ENCODE measurements at places on chromosomes 1 and 21.

DNA sequence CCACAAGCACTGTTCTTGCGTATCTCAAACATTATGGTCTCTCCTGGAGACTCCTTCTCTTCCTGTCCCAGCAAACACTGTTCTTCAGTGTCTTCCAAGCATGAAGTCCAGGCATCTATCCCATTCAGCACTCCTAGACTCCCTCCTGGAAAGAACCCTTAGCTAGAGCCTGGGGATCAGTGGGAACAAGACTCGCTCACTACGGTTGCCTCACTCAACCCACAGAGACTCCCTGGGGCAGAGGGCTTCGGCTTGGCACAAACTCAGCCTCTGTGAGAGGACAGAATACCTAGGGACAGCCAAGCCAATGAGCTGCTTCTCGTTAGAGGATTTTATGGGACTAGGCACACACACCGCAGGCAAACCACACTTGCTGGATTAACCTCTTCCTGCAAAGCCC, 86.5 kb upstream of the IPO9 start:
- no peak for DNase-seq

DNA sequence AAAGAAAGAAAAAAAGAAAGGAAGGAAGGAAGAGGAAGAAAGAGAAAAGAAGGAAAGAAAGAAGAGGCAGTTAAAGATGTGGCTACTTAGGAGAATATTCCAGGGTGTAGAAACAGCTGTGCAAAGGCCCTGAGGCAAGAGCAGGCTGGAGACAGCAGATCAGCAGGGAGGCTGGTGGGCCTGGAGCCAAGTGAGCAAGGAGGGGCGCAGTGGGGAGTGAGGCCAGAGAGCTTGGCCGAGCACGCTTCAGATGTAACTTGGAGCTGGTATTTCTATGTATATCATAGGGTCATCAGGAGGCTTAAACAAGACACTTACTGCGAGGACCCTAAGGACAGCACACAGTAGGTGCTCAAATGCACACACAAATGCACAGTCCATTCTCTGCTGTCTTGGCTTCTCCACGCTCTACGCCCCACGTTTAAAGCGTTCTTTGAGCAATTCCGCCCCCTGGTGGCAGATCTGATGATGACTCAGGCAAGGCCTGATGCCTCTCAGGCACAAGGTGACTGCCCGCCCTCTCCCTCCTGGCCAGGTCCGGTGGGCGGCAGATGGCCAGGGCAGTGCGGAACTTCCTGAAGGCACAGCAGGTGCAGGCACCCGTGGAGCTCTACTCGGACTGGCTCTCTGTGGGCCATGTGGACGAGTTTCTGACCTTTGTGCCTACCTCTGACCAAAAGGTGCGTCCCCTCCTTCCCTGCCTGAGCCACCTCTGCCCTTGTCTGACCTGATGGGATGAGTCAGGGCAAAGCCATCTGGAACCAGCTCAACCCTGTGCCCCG, 11.9 kb upstream of the PADI3 start:
- DNase-seq: peak; percentile 71

- no peak for DNase-seq
Measured at GRCh38 chr1:170049176-170049800, 25.2 kb downstream of the KIFAP3 start.

- no peak for DNase-seq
Measured at GRCh38 chr1:2606396-2606880, 19.9 kb downstream of the PRXL2B start.

GRCh38 chr1:39648496-39648895, 9.1 kb upstream of the HEYL start:
- DNase-seq: no peak

GRCh38 chr1:154478013-154478412, 24.0 kb upstream of the TDRD10 start:
- no peak for DNase-seq

GRCh38 chr1:27572679-27573426, 31.1 kb downstream of the AHDC1 start:
- no peak for DNase-seq

DNA sequence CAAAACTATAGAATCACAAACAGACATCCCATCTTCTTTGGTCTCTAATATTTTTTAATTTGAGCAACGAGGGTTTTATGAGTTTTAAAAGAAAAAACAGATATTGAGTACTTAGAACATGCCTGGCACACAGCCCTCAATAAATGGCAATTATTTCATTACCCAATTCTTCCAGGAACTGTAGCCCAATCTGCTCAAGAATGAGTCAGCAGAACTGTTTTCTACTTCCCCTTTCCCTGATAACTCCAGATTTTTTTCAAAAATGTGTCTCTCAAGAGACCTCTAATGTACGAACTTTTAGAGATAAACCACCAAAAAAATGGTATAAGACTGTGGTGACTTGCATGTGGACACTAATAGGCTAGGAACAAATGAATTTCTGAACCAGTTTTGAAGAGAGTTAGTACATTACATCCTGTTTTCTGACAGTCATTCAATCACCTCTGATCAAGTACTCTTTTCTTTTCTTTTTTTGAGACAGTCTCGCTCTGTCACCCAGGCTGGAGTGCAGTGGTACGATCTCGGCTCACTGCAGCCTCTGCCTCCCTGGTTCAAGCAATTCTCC, 11.5 kb downstream of the ABL2 start:
- DNase-seq: peak; percentile 41

- no peak for DNase-seq
Measured at GRCh38 chr1:247156787-247157232, 15.0 kb downstream of the ZNF124 start.

DNA sequence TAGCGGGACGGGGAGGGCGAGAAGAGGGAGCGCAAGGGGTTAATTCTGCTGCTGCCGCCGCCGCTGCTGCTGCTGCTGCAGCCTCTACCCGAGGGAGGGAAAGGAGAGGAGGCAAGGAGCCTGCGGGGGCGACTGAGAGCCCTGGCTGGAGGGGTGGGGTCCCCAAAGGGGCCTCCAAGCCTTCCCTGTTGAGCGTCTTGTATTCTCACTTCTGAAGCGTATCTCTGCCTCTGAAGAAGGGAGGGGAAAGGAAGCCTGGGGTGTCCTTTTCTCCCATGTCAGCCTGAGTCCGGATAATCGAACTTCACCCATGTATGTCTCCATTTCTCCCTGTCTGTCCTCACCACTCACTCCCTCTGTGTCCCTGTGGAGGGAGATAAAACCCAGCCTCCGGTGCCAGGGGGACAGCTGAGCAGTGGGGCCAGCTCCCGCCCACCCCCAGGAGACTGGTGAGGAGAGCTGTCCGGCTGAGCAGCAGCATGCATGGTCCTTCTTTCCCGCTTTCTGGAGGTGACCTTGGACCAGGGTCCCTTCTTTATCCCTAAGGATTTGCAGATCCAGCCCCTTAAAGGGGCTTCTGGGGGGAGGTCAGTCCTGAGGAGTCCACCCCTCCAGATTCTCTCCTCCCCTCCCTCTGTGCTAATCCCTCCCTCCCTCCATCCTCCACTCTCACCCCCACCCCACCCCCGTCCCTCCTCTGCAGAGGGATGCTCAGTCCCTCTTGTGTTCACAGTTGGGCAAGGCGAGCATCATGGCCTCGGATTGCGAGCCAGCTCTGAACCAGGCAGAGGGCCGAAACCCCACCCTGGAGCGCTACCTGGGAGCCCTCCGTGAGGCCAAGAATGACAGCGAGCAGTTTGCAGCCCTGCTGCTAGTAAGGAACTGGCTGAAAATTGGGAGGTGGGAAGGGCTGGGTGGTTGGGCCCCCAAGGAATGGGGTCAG, 1.0 kb downstream of the NCDN start:
- no peak for DNase-seq

GRCh38 chr1:65423884-65424572, 3.6 kb downstream of the LEPR start:
- DNase-seq: peak; percentile 91

DNA sequence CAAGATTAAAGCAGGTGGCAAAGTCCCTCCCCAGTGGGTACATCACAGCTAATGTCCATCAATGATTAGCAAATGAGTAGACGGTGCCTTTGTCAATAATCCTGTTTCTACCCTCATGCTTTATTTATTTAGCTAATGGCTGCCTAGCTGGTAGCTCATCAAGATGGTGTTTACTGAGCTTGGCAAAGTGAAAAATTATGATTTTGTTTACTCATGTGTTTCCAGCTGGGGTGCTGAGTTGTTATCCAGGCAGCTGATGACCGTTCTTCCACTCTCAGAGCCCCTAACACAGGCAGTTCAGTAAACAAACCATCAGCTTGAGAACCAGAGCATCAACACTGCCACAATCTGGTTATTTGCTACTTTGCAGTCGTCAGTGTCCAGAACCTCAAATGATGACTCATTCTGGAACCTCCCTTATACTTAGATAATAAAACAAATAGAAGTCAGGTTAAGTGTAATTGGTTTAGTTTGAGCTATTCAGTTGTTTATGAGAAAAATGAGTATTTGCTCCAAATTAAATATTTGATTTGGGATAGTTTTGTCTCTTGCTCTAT, 163.9 kb downstream of the ST6GALNAC5 start:
- DNase-seq: peak; percentile 84

- no peak for DNase-seq
Measured at GRCh38 chr1:246933893-246934292, 2.1 kb upstream of the AHCTF1 start.

GRCh38 chr1:32303997-32304622, 12.2 kb downstream of the HDAC1 start:
- DNase-seq: no peak

GRCh38 chr1:8816831-8817411, 519 bp downstream of the RERE start:
- peak; percentile 34 for DNase-seq

DNA sequence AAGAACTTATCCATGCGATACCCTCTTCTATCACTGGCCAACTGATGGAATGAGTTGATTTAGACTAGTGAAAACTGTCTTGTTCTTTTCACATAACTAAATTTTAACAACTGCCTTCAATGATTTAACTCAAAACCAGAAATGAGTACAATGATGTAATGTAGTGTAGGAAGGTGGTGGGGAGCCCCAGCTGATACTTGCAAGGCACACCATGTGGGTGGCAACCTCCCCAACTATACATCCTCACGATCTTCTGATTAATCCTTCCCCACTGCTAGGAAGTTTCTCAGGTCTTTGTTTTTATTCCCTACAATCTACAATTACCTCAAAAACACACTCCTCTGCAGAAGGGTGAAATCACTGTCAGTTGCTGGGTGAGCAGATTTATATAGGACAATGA, 100.7 kb downstream of the KCTD3 start:
- no peak for DNase-seq

GRCh38 chr1:115237507-115237906, 100.5 kb downstream of the NGF start:
- peak; percentile 42 for DNase-seq

- DNase-seq: peak; percentile 24
Measured at GRCh38 chr1:206467915-206468314, 2.4 kb upstream of the IKBKE start.

DNA sequence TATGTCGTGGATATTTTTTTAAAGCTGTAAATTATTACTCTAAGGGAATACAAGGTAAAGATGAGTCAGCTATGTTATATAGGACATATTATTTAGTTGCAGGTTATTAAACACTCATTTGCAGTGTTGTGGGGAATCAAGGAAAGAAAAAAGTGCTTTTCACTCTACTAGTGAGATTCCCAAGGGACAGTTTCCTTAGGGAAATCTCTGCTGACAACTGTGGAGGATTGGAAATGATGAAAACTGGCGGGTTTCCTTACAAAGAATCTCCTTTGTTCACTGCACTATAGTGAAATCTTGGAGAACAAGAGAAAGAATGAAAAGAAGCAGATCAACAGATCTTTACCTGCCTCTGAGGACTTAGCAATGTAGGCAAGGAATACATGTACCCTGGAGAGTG, 24.5 kb upstream of the TRIM45 start:
- no peak for DNase-seq

GRCh38 chr1:185654199-185654951, 79.8 kb upstream of the HMCN1 start:
- no peak for DNase-seq

DNA sequence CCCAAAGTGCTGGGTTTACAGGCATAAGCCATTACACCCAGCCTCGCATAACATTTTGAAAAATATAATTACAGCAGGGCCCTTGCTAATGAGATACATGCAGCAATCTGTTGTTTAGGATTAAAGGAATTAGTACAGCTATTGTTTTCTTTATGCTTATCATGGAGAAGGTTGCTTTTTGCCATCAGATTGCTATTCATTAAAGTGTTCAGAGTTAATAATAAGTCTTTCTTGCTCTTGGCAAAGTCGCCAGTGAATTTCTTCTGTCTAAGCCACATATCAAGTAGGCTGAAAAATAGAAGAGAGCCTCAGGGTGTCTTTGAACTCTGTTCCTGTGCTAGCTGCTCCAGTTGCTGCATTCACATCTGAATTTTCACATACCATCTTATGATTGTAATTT, 144.1 kb downstream of the POU2F1 start:
- DNase-seq: no peak

DNA sequence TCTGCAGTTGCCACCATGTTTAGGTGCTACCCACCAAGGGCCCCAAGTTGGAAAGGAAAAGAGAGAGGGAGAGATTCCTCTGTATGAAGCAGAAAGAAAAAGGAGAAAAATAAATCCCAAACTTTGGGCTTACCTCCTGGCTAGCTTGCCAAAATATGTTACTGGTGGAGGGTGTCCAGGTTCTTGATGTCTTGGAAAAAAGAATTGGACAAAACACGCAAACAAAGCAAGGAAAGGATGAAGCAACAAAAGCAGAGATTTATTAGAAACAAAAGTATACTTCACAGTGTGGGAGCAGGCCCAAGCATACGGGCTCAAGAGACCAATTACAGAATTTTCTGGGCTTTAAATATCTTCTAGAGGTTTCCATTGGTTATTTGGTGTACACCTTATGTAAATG, 204.5 kb upstream of the LRRC7 start:
- no peak for DNase-seq

DNA sequence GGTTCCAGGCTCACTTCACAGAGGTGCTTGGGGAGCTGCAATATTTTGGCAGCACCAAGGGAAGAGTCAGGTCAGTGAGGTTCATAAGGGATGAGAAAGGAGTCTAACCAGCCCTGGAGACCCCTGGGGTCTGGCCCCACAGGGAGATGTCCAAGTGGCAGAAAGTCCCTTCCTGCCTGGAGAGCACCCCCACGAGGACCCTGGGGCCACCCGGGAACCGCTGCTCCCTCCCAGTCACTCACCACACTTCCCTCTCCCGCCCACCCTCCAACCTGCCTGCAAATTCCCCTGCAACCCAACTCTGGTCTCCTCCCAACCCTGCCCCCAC, 6.5 kb upstream of the ITGB2 start:
- no peak for DNase-seq

DNA sequence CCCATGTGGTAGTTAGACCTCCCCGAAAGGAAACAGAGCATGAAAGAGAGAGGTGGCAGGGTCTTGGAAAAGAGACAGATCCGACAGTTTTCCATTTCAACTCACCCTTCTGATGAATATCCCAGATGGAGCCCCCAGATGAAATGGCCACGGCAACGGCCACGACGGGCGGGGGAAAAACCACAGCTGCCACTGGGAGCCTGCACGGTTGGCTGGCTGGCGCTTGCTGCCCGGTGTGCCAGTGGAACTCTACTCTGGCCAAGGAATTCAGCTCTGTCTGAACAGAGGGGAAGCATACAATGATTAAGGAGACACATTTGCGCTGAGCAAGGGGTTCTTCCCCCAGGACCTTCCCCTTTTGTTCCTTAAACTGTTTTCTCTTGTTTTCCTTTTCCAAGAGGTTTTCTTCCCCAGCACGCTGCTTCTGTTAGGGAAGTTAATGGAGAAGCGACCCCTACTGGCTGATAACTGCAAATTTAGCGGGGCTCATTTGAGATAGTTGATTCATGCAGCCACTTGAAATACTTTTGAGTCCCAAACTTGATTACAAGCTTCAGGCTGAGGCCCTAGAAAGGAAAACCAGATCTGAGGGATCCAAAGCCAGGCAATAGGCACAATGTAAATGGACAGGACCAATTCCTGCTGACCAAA, 1122.5 kb downstream of the NCAM2 start:
- no peak for DNase-seq

GRCh38 chr1:34753163-34753562, 1.7 kb upstream of the GJB5 start:
- no peak for DNase-seq

GRCh38 chr1:78743626-78744025, 94.0 kb downstream of the IFI44 start:
- peak; percentile 75 for DNase-seq

Data from HCEC 1CT (cell line).